ENCODE measurements at places on chromosomes 12 and 14. TPM values are rescaled to one million over a fixed set of nuclear protein-coding genes. Genes with fewer than 3 reads are reported as not detected.
A peak's percentile ranks its signal among the peaks of the same experiment; 100 is the strongest.

RERG gene
- total RNA-seq = not detected

TAS2R31 gene
- total RNA-seq = 3.9 TPM

SLC6A15 gene
- not detected for total RNA-seq

RASAL1 gene
- total RNA-seq = 2.2 TPM

ANO2 gene
- total RNA-seq = not detected

ZCCHC8 gene
- 38.6 TPM for total RNA-seq

AMHR2 gene
- not detected for total RNA-seq

DNA sequence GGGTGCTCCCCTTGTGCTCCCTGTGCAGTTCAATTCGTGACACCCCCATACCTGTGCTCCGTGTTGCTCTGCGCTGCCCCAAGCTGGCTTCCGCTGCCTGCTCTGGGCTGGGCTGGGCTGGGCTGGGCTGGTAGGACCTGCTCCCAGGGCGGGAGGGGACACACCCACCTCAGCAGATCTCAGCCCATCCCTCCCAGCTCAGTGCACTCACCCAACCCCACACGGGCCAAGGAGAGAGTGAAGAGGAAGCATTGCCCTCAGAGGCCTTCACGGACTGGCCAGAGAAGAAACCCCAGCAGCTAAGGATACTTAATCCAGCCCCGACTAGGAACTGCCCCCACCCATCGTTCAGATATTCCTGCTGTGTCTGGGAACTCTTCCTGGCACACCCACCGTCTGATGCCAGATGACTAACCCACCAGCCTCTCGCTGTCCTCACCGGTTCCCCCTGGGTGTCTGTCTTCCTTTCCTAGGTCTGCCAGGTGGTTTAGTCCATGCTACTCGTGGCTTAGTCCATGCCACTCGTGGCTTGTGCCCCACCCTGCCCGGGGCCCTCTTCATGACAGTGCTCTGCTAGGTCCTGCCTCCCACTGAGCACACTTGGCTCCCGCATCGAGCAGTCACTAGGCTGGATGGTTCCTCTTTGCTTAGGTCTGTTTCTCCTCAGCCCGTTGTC, at the start of gene LPAR5:
Gene LPAR5 (minus strand): TSS at position 104 of the 676 bp plus-strand sequence. CDS start 14,711 bp downstream, outside the sequence.
- H3K27ac ChIP-seq = peak within 1 kb of the TSS; percentile 82
- peaks cover under 1% of the 10 kb centered on the region for H3K27me3 ChIP-seq
- no peak for DNase-seq
- peaks cover 42% of the 10 kb centered on the region for H3K4me1 ChIP-seq
- H3K36me3 ChIP-seq = no peaks in the 10 kb centered on the region
- H3K4me3 ChIP-seq = peak within 1 kb of the TSS; percentile 61

GRCh38 chr14:50360851-50361250, 35.8 kb downstream of the CDKL1 start:
- no peak overlapping the region for H3K4me3 ChIP-seq
- peaks cover 15% of the 10 kb centered on the region for H3K36me3 ChIP-seq
- H3K27me3 ChIP-seq = no peaks in the 10 kb centered on the region
- peaks cover 24% of the 10 kb centered on the region for H3K4me1 ChIP-seq
- DNase-seq = no peak
- no peak overlapping the region for H3K27ac ChIP-seq

DNA sequence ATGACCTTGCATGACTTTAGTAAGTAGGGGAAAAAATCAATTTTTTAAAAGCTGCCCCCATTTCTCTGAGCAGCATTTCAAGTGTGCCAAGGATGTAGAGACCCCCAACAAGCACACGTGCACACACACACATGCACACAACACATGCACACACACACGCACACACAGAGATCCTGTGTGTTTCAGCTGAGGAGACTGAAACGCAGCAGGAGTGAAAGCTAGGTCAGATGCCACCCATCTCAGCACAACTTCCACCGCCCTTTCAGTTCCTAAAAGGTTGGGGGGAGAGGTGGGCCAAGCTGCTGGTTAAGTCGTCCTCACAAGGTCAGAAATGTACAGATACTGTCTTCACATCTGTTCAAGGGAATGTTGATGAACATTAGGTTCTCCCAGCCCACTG, 13.9 kb downstream of the MYL2 start:
- no peak overlapping the region for H3K4me3 ChIP-seq
- H3K27me3 ChIP-seq = peaks cover 3% of the 10 kb centered on the region
- no peak overlapping the region for H3K27ac ChIP-seq
- H3K4me1 ChIP-seq = peaks cover 2% of the 10 kb centered on the region

DNA sequence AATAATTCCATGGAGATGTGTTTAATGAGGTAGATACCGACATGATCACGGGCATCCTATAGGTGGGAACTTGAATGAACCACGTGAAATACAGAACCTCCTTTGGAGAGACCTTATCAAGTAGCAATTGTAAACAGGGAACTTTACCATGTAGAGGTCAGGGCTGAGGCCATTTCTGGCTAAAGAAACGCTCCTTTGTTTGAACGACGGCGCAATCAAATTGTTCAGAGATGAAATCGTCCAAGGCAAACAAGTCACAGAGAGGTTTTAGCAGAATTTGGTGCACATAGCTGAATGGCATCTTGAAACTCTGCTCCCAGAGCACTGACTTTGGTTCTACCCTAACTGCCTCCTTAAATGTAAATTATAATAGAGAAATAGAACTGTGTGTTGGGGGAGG, 9.8 kb downstream of the PRIMA1 start:
- no peaks in the 10 kb centered on the region for H3K27me3 ChIP-seq
- no peak overlapping the region for H3K27ac ChIP-seq
- no peaks in the 10 kb centered on the region for H3K4me1 ChIP-seq

GRCh38 chr14:34365309-34365915, 96.6 kb downstream of the SPTSSA start:
- H3K27me3 ChIP-seq = peaks cover 7% of the 10 kb centered on the region
- DNase-seq = no peak
- H3K27ac ChIP-seq = no peak overlapping the region
- no peaks in the 10 kb centered on the region for H3K4me1 ChIP-seq

DNA sequence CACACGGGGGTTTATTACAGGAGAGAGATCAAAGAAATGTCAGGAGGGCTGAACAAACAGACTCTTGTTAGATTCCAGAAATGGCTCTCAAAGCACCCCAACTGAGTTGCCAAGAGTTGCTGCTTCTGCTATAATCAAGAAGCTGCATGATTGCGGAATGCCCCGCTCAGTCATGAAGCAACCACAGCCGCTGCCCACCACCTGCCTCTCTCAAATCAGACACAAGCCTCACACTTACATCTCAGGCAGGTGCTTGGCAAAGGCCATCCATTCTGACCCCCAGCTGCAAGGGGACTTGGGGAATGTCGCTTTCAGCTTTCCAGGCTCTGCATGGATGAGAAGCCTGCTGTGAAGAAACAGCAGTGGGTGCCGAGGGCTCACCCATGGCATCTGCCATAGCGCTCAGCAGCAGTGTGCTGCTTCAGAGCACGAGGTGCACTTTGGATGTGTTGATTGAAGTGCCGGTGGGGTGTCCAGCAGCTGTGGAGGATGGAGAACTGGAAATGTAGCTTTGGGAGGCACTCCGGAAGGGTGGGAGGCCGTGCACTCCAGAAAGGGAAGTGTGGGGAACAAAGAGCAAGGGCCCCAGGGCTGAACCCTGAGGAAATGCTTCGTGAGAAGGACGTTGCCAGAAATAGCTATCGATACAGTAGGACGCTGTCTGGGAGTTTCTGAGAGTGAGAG, 37.7 kb downstream of the LRRC74A start:
- peaks cover 13% of the 10 kb centered on the region for H3K27me3 ChIP-seq
- H3K36me3 ChIP-seq = no peaks in the 10 kb centered on the region
- peaks cover 10% of the 10 kb centered on the region for H3K4me1 ChIP-seq
- no peak overlapping the region for H3K27ac ChIP-seq

- peaks cover 13% of the 10 kb centered on the region for H3K36me3 ChIP-seq
- no peak overlapping the region for H3K4me3 ChIP-seq
- H3K27me3 ChIP-seq = no peaks in the 10 kb centered on the region
- H3K4me1 ChIP-seq = no peaks in the 10 kb centered on the region
- no peak for DNase-seq
These were observed 173.8 kb downstream of the SYNE2 start for GRCh38 chr14:64026600-64026999.

GRCh38 chr12:95253386-95253785, 35.8 kb downstream of the VEZT start:
- H3K27ac ChIP-seq = no peak overlapping the region
- no peaks in the 10 kb centered on the region for H3K4me1 ChIP-seq
- DNase-seq = no peak
- no peaks in the 10 kb centered on the region for H3K27me3 ChIP-seq

- DNase-seq = no peak
- peaks cover 5% of the 10 kb centered on the region for H3K4me1 ChIP-seq
- no peaks in the 10 kb centered on the region for H3K27me3 ChIP-seq
- no peak overlapping the region for H3K27ac ChIP-seq
These were observed 124.7 kb upstream of the PWP1 start for GRCh38 chr12:107560899-107561285.

DNA sequence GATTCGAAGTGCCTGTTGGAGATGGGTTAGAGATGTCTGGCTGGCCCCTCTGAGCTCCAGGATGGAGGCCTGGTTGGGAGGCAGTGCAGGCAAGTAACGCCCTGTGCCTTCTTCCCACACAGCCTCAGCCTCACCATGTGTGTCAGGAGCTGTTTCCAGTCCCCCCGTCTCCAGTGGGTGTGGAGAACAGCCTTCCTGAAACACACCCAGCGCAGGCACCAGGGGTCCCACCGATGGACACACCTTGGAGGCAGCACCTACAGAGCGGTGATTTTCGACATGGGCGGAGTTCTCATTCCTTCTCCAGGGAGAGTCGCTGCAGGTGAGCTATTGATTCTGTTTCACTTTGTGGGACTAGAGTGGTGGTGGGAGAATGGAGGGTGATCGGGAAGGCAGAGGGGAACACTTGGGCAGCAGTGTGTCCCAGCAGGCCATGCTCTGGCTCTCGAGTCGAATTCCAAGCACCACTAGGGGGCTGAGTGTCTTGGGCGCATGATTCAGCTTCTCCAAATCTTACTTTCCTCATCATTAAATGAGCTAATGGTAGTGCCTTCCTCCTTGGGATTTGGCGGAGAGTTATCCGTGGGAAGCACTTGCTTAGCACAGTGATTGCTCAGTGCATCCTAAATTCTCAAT, 6.8 kb downstream of the ACAD10 start:
- H3K27me3 ChIP-seq = no peaks in the 10 kb centered on the region
- peaks cover 2% of the 10 kb centered on the region for H3K4me1 ChIP-seq
- H3K36me3 ChIP-seq = peaks cover 33% of the 10 kb centered on the region
- no peak overlapping the region for H3K27ac ChIP-seq

All from activated T-helper 2 cell treated with anti-CD3 and anti-CD28 coated beads, Interferon-gamma antibody, Interleukin-2, Interleukin-4, amounts not matched to agents 10 μg/mL and 5 μg/mL and 100 μg/mL, durations not matched to agents 14 hours and 24 hours and 36 hours (primary cell).